ENCODE measurements at places on chromosomes 5 and 9.

DNA sequence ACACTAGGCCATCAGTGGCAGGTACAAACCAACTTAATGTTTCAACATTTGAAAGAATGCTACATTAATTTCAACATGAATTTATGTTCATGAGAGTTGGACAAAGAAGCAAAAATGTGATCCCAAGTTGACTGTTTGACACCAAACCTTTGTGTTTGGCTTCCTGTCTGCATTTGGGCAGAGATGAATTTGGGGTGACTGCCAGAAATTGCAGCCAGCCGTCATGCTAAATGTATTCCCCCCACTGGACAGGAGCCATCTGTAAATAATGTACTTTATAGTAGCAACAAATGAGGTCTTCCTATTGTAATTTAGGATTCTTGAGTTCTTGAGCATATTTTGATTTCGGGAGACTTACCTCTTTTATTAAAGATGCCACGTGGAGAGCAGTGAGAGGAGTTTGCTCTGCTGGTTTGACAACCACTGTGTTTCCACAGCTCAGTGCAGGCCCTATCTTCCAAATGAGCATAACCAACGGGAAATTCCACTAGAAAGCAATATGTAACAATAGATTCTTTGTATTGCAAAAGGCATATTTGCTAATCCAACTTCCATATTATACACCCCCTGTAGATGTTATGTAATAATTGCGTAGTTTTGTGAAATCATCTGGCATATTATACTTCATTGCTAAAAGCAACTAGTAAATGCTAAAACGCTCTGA, 27.6 kb downstream of the ALDH1A1 start:
- no peak for DNase-seq

DNA sequence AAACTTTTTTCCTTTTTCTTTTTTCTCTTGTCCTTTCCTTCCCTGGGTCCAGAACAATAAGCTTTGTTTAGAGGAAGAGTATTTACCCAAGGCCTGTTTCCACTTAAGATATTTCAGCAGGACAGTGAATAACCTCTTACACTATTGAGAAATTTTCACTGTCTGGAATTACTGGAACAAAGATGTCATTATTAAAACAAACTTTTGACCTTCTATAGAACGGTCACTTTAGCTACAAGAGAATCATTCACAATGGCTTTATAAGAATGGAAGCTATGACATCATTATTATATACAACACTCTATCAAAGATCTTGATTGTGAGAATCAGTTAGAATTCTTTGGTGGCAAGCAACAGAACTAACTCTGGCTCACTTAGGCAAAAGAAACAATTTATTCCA, 22.0 kb upstream of the ARHGAP26 start:
- no peak for DNase-seq

GRCh38 chr5:68353605-68354004, 138.0 kb downstream of the PIK3R1 start:
- no peak for DNase-seq

GRCh38 chr5:132459983-132460838, 30.4 kb downstream of the IRF1 start:
- DNase-seq, result no peak

DNA sequence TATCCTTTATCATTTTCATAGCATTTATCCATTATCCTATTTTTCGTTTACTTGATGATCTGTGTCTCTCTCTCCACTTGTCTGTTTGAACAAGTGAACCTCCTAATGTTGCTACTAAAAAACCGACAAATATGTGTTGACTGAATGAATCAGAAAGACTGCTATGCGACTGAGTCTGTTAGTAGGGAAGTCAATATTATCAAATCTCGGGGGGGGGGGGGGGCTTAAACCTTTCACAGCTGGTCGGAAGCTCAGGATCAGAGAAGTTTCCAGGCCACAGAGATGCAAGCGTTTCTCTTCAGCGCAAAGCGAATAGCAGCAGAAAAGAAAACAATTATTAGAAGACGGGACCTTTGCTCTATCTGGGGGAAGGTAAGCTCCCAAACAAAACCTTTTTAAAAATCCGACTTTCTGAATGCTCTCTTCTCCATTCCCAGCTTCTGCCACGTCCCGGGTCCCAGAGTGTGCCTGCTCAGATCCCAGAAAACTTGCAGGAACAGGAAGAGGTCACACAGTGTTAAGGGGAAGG, 412 bp downstream of the RIOK2 start:
- DNase-seq, result no peak

DNA sequence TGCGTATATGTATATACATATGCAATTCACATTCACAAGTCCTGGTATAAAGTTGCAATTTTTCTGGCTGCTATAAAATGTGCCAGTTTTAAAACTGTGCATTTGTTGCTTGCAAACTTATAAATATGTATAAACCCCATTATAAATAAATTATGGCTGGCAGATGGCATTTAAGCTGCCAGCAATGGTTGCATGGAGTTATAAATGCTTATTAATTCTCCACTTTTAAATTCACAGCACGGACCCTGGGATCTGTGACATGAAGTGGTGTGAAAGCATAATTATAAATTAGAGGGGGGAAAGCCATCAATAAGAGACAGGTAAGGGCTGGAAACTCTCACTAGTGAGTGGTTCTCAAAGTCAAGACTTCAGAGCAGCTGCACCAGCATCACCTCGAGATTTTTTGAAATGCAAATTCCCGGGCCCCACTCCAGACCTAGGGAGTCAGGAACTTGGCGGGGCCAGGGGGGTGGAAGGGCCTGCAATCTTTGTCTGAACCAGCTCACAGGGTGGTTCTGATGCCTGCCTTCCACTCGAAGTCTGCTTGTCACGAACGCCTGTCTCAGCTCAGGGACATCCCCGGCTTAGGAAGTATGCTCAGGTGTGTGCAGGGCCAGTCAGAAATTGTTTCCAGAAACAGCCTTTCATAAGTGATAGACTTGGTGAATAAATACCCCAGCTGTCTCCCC, 16.9 kb downstream of the S1PR3 start:
- no peak for DNase-seq

DNA sequence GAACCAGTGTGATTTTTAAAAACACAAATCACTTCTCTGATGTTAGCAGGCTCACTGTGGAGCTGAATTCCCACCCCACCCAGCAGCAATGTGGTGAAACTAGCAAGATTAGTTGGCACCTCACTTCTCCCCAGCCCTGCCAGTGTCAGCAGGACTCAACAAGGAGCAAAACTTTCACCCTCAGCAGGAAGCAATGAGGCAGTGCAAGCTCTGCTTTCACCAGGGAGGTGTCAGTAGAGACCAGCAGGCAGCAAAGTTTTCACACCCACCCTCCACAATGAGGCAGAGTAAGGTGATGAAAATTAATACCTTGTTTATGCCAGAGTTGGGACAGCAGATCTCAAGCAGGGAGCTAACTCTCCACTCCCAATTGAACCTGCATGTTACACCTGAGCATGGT, 565.0 kb downstream of the CETN3 start:
- DNase-seq, result no peak

GRCh38 chr9:75552941-75553340, 337.5 kb upstream of the PCSK5 start:
- no peak for DNase-seq

DNA sequence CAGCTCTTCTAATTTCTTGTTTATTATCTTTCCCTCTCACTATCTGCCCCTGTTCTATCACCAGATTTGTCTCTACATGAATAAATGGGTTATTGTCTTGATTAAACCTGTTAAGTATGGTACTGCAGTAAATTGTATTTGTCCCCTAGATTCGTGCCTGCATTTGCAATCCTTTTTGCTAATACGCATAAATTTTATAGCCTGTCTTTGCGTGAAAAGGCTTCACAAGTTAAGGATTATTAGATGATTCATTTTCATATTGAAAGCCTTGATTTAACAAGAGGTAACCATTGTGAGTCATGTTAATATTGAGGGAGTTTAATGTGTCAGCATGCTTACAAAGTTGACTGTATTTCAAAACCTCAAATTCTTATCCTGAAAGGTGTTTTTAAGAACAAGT, 204.6 kb downstream of the PCSK1 start:
- no peak for DNase-seq

DNA sequence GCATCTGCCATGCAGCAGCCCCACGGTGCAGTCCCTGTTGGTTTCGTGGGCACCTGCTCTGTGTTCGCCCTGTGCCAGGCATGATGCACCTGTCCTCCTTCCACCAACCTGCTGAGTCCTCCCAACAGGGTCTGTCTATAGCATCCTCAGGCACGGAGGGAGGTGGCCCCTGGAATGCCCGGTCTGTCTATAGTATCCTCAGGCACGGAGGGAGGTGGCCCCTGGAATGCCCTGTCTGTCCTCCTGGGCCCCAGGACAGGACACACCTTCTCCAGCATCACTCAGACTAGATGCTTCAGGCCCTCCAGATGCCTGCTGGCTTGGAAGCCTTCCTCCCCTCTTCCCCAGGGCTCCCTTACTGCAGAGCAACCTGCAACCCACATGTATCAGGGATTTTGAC, 9.9 kb upstream of the PHYHD1 start:
- no peak for DNase-seq

DNA sequence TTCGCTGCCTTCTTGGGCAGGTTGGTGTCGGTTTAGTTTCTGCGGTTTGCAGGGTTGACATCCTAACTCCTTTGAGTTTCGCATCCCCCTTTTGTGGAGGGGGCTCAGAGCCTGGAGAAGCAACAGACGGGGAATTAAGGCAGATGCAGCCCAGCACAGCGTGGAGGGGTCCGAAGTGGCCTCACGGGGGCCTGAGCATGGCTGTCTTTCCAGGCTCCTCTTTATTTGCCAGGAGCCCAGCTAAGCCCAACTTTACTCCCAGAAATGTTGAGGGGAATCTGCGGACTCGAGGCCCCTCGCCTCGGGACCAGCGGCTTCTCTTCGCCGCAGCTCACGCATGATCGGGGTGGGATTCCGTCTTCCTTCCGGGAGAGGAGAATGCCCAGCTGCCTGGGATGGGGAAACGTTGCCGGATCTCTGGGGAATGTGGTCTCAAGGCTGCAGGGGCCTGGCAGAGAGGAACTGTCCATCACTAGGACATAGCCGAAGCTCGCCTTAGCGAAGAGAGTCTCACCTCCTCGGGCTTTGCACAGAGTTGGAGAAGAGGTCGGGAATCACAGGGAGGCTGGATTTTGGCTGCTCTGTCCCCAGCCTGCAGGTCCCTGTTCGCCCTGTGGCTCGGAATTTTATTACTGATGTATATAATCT, 1.3 kb downstream of the RAI14 start:
- DNase-seq, result no peak

GRCh38 chr9:75228893-75229292, 140.6 kb downstream of the OSTF1 start:
- DNase-seq, result no peak

DNA sequence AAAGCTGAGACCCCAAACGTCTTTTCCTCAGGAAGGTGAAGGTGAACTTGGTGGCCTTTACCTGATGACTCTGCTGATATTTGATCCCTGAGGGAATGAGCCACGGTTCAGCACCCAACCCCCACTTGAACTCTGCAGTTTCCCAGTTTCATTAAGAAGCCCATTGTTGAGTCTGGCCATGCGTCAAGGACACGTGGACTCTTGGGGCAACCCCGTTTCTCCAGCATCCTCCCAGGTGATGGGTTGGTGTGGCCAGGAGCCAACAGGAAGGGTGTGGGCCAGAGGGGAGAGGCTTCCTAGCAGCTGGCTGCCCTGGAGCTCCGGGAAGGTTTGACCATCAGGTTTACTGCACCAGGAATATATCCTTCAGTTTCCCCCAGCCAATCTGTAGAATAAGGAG, 59.5 kb upstream of the GNE start:
- DNase-seq, result no peak

GRCh38 chr9:2395814-2396612, 225.6 kb upstream of the VLDLR start:
- no peak for DNase-seq

- no peak for DNase-seq
These were observed 130.4 kb upstream of the POC5 start for GRCh38 chr5:75847561-75848021.

GRCh38 chr5:91219091-91219802, 163.9 kb downstream of the ARRDC3 start:
- DNase-seq, result no peak

GRCh38 chr5:151680944-151681427, 5.7 kb downstream of the SPARC start:
- no peak for DNase-seq

DNA sequence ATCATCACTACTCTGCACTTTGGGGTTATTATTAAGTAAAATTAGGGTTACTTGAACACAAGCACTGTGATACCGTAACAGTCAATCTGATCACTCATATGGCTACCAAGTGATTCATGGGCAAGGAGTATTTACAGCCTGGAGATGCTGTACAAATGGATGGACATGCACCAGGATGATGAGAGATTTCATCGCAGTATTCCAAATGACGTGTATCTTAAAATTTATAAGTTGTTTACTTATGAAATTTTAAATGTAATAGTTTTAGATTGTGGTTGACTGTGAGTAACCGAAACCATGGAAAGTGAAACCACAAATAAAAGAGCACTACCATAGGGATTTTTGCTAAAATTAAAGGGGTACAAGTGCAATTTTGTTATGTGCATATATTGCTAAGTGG, 462.2 kb upstream of the PTGER4 start:
- DNase-seq, result no peak

DNA sequence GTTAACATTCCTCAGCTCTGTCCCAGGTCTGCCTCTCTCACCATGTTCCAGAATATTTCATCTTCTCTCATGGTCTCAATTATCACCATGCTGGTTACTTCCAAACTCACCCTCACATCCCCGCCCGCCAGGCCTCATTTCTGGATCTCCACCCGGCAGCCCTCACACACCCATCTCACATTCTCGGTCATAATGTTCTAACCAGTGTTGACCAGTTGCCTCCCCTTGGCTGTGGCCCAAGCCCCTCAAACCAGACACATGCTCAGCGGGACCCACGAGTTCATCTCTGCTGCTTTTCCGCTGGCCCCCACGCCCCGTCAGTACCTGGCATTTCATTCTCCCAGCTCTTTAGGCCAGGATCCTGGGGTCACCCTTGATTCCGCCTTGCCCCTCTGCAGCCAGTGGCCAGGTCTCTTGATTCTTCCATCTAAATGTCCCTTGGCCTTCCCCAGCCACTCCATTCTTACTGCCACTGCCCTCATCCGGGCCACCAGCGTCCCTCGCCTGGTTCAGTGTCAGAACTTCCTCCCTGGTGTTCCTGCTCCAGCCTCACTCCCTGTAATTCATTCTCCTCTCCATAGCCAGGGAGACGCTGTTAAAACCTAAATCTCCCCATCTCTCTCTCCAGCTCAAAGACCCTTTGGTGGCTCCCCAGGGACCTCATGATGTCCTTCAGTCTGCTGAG, 141.7 kb downstream of the MVB12B start:
- DNase-seq, result no peak
